ENCODE measurements at places on chromosomes 1 and 21.

GRCh38 chr1:54978528-54979326 lies 1.7 kb upstream of the TMEM61 start:
- no peak overlapping the region for H3K4me3 ChIP-seq
- no peaks in the 10 kb centered on the region for H3K4me1 ChIP-seq
- no peaks in the 10 kb centered on the region for H3K36me3 ChIP-seq
- no peak for DNase-seq
- no peak overlapping the region for H3K27ac ChIP-seq

- no peaks in the 10 kb centered on the region for H3K4me1 ChIP-seq
- H3K27ac ChIP-seq: no peak overlapping the region
- H3K27me3 ChIP-seq: no peaks in the 10 kb centered on the region
- no peak overlapping the region for H3K4me3 ChIP-seq
- no peaks in the 10 kb centered on the region for H3K36me3 ChIP-seq
- DNase-seq: no peak
Observed at GRCh38 chr1:221148660-221149059, 269.4 kb downstream of the HLX start.

GRCh38 chr21:46059195-46059594 lies 38.7 kb upstream of the COL6A2 start:
- H3K27ac ChIP-seq: no peak overlapping the region
- H3K36me3 ChIP-seq: no peaks in the 10 kb centered on the region
- DNase-seq: no peak

DNA sequence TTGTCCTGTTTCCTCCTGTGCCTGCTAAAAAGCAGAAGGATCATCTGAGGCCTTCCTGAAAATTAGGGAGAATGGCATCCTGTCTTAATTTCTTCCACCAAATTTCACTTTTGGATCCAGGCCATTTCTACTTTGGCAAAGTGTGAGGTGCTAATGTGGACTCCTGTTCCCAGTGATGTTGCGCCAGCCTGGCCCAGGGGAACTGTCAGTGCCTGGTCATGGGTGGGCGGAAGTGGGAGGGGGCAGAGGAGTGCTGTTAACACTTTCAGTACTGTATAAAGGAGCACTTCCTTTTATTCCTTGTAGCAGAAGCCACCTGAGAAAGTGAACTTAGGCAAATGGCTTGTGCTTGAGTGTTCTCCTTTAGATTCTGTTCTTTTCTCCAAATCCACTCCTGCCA lies 19.9 kb downstream of the ELAPOR1 start:
- no peaks in the 10 kb centered on the region for H3K27me3 ChIP-seq
- H3K27ac ChIP-seq: no peak overlapping the region
- H3K4me1 ChIP-seq: peaks cover 3% of the 10 kb centered on the region
- DNase-seq: no peak
- H3K4me3 ChIP-seq: no peak overlapping the region

GRCh38 chr1:214251354-214251753 lies 29.6 kb upstream of the SMYD2 start:
- no peaks in the 10 kb centered on the region for H3K36me3 ChIP-seq
- H3K27ac ChIP-seq: no peak overlapping the region
- H3K27me3 ChIP-seq: no peaks in the 10 kb centered on the region
- H3K4me1 ChIP-seq: no peaks in the 10 kb centered on the region
- DNase-seq: no peak

DNA sequence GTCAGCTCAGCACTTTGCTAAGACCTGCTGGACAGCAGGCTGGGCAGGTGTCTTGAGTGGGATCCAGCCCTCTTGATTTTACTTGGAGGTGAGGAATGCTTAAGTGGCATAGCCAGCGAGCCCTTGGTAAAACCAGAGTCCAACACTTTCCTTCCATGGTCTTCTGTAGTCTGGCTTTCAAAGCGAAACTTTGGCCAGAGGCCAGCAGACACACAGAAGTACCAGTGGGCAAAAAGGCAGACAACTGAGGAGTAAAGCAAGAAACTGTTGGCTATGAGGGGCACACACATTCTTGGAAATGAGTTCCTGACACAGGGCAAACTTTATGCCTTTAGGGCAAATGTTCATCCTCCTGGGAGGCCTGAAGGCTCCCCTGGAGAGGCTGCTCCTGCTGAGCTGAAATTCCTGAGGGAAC lies 281.0 kb upstream of the POU3F1 start:
- no peaks in the 10 kb centered on the region for H3K4me1 ChIP-seq
- peaks cover 28% of the 10 kb centered on the region for H3K27me3 ChIP-seq
- no peak overlapping the region for H3K27ac ChIP-seq
- no peak overlapping the region for H3K4me3 ChIP-seq

DNA sequence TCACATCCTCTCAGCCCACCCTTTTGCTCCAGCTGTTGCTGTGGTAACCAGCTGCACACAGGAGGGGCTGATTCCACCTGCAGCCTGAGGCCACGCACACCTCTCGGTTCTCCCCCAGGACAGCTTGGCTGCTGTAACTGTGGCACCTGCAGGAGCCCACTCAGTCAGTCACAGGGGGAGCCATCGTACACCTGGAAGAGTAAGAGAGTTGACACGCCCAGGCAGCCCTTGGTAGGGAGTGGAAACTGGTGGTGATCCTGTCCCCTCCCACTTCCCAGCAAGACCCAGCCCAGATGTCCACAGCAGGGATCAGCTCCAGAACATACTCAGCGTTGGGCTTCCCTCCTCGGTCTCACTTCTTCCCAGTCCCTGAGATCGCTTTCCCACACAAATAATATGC lies 32.2 kb upstream of the BACE2 start:
- DNase-seq: no peak
- peaks cover 17% of the 10 kb centered on the region for H3K27me3 ChIP-seq
- no peaks in the 10 kb centered on the region for H3K36me3 ChIP-seq
- H3K4me3 ChIP-seq: no peak overlapping the region

GRCh38 chr21:46018615-46019014 lies 37.0 kb downstream of the COL6A1 start:
- DNase-seq: no peak
- no peaks in the 10 kb centered on the region for H3K36me3 ChIP-seq
- H3K27me3 ChIP-seq: no peaks in the 10 kb centered on the region
- H3K4me1 ChIP-seq: no peaks in the 10 kb centered on the region
- H3K27ac ChIP-seq: no peak overlapping the region
- H3K4me3 ChIP-seq: no peak overlapping the region

DNA sequence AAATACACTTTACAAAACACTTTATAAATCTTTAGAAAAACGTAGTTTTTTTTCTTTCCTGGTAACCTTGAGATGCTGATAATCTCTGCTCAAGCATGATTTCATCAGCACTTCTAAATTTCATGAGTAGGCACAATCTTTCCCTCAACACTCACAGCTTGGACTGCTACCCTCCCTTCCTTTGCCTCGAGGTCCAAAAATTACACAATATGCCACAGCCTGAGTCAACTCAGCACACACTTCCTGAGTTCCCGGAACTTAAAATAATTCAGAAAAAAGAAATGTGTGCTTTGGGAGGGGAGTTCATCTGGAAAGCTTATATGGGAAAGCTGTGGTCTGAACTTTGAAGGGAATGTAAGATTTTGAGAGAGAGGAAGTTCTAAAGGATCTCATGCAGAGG lies 5.9 kb downstream of the CLCA2 start:
- H3K4me1 ChIP-seq: no peaks in the 10 kb centered on the region
- no peak for DNase-seq
- H3K4me3 ChIP-seq: no peak overlapping the region
- no peaks in the 10 kb centered on the region for H3K36me3 ChIP-seq
- no peaks in the 10 kb centered on the region for H3K27me3 ChIP-seq
- H3K27ac ChIP-seq: no peak overlapping the region

DNA sequence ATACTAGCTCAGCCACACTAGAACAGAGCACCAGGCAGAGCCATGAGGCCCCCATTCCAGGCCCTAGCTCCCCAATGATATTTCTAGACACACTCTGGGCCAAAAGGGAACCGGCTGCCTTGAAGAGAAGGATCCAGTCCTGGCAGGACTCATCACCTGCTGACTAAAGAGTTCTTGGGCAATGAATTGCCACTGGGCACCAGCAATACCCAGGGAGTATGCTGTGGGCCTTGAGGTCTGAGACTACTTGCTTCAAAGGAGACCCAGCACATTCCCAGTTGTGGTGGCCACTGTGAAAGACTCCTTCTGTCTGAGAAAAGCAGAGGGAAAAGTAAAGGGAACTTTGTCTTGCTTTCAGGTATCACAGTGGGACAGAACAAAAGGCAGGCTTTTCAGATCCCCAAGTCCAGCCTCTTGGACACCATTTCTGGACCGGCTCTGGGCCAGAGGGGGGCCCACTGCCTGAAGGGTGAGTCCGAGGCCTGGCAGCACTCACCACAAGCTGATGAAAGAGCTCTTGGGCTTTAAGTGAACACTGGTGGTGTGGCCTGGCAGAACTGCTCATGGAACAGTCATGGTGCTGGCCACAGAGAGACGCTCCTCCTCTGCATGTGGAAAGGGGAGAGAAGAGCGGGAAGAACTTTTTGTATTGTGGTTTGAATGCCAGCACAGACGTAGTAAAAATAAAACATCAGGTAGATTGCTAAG lies 72.5 kb downstream of the CDC42BPA start:
- DNase-seq: no peak
- H3K27ac ChIP-seq: no peak overlapping the region
- H3K4me3 ChIP-seq: no peak overlapping the region
- no peaks in the 10 kb centered on the region for H3K36me3 ChIP-seq
- H3K4me1 ChIP-seq: no peaks in the 10 kb centered on the region

- H3K27me3 ChIP-seq: peaks cover 7% of the 10 kb centered on the region
- no peaks in the 10 kb centered on the region for H3K4me1 ChIP-seq
- H3K27ac ChIP-seq: no peak overlapping the region
- DNase-seq: no peak
- H3K36me3 ChIP-seq: no peaks in the 10 kb centered on the region
- no peak overlapping the region for H3K4me3 ChIP-seq
Observed at GRCh38 chr1:18344755-18345154, 136.0 kb upstream of the KLHDC7A start.
